ENCODE measurements at places on chromosomes 2 and 18.

DNA sequence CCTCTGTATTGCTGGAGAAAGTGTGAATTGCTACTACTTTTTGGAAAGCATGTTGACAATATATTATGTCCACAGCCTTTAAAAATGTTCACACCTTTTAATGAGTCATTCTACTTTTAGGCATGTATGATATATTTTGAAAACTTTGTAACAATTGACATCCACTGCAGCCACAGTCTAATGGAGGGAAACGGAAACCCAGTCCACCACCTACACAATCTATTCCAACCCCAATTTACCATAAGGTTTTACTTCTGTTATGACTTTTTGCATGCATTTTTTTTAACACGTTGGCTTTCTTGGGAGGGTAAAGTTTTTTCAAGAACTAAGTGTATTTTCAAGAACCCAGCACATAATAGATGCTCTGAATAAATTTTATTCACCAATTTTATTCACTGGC lies 38.5 kb upstream of the ATP8B1 start:
- no peak for DNase-seq

DNA sequence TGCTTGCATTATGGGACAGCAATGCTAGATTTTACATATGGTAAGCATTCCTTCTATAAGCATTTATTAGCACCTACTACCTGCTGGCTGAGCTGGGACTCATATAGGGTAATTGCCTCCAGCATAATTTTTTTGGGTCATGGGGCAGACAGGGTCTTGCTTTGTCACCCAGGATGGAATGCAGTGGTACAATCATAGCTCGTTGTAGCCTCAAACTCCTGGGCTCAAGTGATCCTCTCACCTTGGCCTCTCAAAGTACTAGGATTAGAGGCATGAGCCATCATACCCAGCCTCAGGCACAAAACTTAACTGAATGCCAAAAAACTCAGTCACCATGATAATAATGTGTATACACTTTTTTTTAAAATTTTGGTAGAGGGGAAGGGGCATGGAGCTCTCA lies 35.3 kb downstream of the TMEM237 start:
- DNase-seq: no peak

DNA sequence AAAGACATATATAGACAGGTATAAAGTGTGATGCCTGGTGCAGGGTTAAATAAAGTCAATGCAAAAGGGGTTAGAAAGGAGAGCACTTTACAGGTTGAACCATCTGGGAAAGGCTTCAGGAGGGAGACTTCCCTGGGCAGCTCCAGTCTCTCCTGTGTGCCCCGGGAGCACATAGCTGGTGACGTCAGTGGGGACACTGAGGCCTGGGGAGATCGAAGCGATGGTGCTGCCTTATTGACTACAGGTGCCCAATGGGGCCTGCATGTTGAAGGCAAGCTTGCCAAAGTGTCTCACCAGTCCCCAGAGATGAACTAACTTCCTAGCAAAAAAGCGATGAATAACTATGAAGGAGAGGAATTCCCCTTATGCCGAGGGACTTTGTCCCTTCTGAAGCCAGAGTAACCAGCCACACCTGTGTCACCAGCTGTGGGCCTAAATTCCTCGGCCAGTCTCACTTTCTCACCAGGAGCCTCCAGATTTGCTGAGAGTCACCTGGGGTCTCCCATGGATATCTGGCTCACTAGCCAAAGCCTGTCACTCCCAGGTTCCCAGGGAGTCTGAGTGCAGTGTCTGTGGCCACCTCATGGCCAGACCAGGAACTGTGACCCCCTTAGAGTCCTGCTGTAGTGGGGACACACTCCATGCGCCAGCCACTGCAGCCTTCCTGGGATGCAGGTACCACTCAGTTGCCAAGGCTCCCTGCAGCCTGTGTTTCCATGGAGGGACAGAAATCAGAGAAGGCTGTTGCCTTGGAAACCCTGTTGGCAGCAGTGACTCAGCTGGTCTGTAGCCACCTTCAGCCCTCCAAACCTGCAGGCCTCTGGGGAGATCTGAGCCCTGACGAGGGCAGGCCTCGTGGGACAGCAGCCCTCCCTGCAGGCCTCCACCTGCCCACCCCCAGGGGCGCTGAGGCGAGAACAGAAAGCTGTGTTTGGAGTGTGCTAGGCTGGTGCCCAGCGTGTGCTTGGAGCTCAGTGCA lies 128.7 kb downstream of the CTIF start:
- no peak for DNase-seq

- DNase-seq: no peak
Observed at GRCh38 chr18:46386788-46387187, 270.2 kb downstream of the LOXHD1 start.

DNA sequence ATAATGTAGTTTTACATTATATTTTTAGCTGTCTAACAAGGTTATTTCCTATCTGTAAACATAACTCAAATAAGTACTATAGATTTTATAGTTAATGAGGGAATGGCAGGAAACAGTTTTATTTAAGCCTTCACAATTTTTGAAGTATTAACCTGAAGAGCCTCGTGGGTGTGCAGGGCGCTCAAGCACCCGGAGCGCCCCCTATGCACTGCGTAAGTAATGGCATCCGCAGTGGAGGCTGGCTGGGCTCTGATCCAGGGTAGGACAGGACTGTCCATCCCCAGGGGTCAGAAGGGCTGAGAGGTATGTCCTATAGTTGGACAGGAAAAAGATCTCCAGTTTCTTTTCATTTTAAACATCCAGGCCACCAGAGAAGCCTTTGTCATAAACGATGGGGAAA lies 8.2 kb upstream of the GBX2 start:
- DNase-seq: no peak
